Stimulated activated CD4-positive, alpha-beta T cell treated with anti-CD3 and anti-CD28 coated beads, Interleukin-4, amount 100 ng/mL, for 24 hours (primary cell): ENCODE measurements at places on chromosomes 7 and 10.

DNA sequence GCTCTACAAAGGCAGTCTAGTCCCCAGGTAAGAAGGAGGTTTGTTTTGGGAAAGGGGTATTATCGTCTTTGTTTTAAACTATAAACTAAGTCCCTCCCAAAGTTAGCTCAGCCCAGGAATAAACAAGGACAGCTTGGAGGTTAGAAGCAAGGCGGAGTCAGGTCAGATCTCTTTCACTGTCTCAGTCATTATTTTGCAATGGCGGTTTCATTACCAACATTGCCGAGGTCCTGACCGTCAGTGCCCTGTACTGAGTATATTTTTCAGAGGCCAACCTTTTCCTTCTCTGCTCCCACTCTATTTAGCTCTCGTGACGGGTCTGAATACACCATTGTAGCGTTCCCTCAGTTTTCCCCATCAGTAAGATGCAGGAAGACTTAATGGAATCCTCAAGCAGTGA lies 184.5 kb downstream of the PRKCQ start:
- DNase-seq: no peak

- DNase-seq: no peak
Observed at GRCh38 chr10:124075231-124075955, 18.0 kb downstream of the CHST15 start.

DNA sequence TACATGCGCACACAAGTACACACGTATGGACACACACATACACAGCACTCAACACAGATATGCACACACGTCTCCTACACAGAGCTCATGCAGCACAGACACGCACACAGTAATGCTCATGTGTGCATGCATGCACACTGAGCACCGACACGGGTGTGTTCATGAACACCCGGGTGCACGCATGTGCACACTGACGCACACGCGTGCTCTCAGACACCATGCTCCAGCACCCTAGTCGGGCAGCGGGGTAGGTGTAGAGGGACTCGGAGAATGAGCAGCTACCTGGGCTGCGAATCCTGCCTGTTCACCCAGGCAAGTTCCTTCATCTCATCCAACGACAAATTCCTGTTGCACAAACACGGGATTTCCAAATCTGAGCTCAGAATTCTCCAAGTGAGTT lies 184.7 kb downstream of the MAD1L1 start:
- DNase-seq: no peak

- DNase-seq: no peak
Observed at GRCh38 chr10:125795128-125795527, 19.5 kb upstream of the MMP21 start.
